ENCODE measurements at places on chromosomes 13 and 19.

DNA sequence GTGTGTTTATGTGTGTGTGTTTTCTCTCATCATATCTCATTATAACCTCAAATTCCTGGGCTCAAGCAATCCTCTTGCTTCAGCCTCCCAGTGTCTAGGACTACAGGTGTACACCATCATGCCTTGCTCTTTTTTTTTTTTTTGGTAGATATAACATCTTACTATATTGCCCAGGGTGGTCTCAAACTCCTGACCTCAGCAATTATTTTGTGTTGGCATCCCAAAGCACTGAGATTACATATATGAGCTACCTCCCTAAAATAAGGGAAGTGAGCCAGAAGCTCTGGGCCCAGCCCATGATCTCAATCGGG lies 448 bp upstream of the ZNF543 start:
- no peak for DNase-seq

GRCh38 chr13:45629940-45630339 lies 14.4 kb upstream of the ERICH6B start:
- DNase-seq = no peak

DNA sequence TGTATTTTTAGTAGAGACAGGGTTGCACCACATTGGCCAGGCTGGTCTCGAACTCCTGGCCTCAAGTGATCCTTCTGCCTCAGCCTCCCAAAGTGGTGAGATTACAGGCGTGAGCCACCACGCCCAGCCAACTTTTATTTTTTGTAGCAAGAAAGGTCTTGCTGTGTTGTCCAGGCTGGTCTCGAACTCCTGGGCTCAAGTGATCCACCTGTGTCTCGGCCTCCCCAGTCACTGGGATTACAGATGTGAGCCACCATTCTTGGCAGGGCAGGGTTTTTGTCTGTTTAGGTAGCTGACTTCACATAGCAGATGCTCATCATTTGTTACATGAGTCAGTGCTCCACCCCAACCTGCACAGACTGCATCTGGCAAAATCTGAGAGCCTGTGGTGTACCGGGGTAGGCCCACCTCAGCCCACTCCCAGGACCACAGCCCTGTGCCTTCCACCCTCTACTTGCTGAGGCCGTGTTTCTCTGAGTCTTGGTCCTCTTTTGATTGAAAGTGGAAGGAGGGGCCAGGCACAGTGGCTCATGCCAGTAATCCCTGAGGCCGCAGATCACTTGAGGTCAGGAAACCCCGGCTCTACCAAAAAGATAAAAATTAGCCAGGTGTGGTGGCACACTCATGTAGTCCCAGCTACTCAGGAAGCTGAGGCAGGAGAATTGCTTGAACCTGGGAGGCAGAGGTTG lies 4.2 kb upstream of the TNPO2 start:
- DNase-seq = no peak

- no peak for DNase-seq
Measured at GRCh38 chr19:16106121-16106520, 5.6 kb upstream of the RAB8A start.

- DNase-seq = no peak
Measured at GRCh38 chr13:84297251-84297650, 415.0 kb upstream of the SLITRK1 start.

DNA sequence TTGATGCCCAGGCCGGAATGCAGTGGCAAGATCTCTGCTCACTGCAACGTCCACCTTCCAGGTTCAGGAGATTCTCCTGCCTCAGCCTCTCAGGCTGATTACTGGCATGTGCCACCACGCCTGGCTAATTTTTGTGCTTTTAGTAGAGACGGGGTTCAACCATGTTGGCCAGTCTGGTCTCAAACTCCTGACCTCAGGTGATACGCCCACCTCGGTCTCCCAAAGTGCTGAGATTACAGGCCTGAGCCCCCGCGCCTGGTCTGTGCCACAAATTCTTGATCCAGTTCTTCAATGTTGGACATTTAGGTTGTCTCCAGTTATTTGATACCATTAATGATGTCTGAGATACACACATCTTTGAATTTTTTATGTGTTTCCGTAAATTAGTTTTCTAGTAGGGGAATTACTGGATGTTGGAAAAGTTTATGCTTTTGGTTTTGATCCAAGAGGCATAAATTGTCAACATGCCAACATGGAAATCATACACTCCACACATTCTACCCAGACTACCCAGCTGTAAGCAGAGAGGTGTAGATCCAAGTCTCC lies 525 bp upstream of the COG3 start:
- no peak for DNase-seq

DNA sequence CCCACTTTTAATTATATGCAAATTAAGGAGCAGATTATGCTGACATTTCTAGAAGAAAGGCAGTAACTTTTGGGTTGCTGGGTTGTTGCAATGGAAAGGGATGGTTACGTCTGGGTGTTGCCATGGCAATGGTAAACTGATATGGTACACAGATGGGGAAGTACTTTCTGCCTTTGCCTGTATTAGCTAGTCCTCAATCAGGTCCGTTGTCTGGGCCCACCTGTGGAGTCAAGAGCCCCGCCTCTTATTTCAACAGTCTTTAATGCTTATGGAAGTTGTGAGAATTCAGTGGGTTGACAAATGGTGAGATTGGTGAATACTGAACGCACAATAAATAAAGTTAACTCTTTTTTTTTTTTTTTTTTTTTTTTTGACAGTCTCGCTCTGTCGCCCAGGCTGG lies 30.6 kb upstream of the DPP9 start:
- no peak for DNase-seq

DNA sequence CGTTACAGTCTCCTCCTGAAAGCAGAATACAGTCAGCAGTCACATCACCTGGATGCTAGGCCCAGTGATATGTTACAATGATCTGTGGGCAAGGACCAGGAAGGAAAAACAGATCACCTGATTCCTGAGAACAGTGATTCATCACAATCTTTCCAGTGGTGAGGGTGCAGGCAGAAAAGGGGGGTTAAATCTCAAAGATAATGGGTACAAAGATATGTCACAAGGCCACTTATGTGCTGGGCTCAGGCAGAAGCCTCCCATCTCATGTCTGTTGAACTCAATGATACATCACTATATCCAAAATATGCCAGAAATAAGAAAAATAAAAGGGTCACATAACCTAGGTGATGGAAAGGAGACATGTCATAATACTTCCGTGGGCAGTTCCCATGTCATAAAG lies 10.8 kb upstream of the ZNF91 start:
- no peak for DNase-seq

- no peak for DNase-seq
Measured at GRCh38 chr19:27776524-27776923, 1436.4 kb downstream of the UQCRFS1 start.

DNA sequence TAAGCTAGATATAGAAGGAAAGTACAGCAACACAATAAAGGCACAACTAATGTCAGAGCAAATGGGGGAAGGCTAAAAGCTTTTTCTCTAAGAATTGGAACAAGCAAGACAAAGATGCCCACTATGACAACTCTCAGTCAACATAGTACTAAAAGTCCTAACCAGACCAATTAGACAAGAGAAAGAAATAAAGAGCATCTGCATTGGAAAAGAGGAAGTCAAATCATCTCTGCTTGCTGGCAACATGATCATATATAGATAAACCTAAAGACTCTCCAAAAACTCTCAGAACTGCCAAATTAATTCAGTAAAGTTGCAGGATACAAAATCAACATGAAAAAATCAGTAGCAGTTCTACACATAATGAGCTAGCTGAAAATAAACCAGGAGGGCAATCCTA lies 542.0 kb downstream of the DIAPH3 start:
- DNase-seq = peak; percentile 51

GRCh38 chr19:35931874-35932202 lies 4.3 kb upstream of the LRFN3 start:
- DNase-seq = no peak

- DNase-seq = no peak
Measured at GRCh38 chr19:10113964-10114650, 2.6 kb downstream of the P2RY11 start.

DNA sequence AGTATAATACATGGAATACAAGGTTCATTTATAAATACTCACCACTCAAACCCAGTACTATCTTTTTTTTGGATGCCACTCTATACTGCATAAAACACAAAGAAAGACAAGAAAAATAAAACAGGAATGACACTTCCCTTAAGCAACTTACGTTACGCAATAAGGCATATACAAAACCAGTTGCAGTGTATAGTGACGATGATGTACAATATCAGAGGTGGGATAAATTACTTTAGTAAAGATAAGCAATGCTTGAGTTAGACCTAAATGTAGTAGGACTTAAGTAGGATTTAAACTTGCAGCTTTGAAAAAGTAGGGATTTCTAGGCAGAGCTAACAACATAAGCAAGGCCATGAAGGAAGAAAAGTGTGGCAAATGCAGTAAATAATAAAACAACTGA lies 374.9 kb downstream of the SPRY2 start:
- no peak for DNase-seq

GRCh38 chr13:50224534-50224933 lies 209.3 kb downstream of the KCNRG start:
- DNase-seq = no peak

DNA sequence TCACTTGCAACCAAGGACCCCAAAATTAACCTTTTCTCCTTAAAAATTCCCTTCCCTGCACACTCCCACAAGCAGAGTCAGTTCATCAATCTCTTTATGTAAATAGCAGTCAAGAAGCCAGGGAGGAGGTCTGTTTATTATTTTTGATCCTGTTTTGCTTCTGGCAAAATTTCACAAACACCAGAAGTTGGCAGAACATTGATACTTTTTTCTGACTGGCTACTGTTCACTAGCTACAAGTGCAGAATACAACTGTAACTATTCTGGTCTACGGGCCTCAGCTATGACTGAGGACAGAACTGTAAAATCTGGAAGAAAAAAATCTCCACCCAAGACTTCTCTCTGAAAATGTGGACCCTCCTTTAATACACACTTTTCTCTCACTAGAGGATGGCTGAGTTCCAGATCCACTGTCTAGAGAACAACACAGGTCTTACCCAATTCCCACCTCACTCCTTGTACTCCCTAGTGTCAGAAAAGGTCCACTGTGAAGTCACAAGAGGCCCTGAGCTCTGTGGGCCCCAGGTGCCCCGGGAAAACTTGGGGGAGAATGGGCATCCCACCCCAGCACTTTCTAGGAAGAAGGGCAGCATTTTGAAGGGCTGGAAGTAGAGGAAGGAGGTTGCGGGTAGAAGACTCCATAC lies 14.5 kb downstream of the STARD13 start:
- DNase-seq = no peak

DNA sequence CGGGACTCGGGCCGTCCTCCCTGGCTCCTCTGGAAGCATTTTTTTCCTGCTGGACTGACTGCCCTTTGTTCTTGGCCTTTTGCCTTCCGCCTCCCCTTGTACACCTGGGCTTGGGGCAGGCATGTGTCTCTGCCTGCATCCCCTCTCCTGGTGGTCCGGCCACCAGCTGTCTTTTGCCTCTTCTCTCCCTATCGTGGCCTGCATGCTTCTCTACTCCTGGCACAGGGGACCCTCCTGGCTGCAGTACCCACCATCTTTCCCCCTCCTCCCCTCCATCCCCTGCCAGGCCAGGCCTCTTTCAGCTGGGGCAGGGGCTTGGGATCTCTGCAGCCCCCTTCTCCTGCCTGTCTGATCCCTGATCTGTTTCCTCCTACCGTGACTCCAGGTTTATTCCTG lies 12.1 kb downstream of the WTIP start:
- no peak for DNase-seq

DNA sequence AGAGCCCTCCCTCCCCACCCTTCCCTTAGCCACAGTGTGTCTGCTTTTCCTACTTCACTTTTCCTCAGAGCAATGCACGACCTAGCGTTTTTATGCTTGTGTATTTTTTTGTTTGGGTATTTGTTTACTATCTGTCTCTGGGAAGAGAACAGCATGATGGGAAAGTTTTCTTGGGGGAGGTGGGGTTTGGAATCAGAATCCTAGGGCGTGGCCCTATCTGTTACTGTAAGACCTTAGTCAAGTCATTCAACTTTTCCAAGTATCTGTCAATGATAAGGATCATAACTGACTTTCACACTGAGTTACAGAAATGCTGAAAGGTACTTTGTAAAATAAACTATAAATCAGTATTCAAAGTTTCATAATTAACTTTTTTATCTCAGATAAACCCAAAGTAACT lies 146.3 kb upstream of the WASF3 start:
- no peak for DNase-seq
